T-helper 17 cell (primary cell): ENCODE measurements at places on chromosomes 12 and 14. TPM values are rescaled to one million over a fixed set of nuclear protein-coding genes. Genes with fewer than 3 reads are reported as not detected.

- no peaks in the 10 kb centered on the region for H3K27me3 ChIP-seq
- H3K27ac ChIP-seq = peak overlapping the region; percentile 81
- no peaks in the 10 kb centered on the region for H3K36me3 ChIP-seq
- no peak for DNase-seq
These were observed 21.5 kb upstream of the IFNG start for GRCh38 chr12:68180792-68181744.

DNA sequence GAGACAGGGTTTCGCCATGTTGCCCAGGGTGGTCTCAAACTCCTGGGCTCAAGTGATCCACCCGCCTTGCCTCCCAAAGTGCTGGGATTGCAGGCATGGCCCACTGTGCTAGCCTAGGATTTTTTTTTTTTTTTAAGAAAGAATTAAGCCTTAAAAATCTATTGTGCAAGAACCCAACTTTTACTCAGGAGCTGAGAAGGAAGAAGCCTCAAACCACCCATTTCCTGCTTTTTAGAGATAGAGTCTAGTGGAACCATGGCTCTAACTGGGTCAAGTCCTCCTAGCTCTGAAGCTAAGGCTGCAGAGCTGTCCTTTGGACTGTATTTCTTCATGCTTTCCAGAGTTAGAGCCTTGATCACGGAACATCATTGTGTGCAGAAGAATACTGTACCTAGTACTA is 1.3 kb upstream of the TSFM start:
- peaks cover 6% of the 10 kb centered on the region for H3K36me3 ChIP-seq
- no peaks in the 10 kb centered on the region for H3K27me3 ChIP-seq
- no peak for DNase-seq
- H3K4me3 ChIP-seq = peak overlapping the region; percentile 99
- peaks cover 53% of the 10 kb centered on the region for H3K4me1 ChIP-seq

GRCh38 chr14:58297412-58297761 is 968 bp upstream of the ARID4A start:
- H3K4me1 ChIP-seq = peaks cover 27% of the 10 kb centered on the region
- DNase-seq = no peak
- H3K4me3 ChIP-seq = no peak overlapping the region
- peaks cover 3% of the 10 kb centered on the region for H3K36me3 ChIP-seq
- H3K27ac ChIP-seq = no peak overlapping the region

GRCh38 chr12:50129290-50129689 is 17.3 kb downstream of the COX14 start:
- DNase-seq = no peak
- H3K27me3 ChIP-seq = no peaks in the 10 kb centered on the region
- H3K36me3 ChIP-seq = peaks cover 7% of the 10 kb centered on the region
- peak overlapping the region; percentile 24 for H3K27ac ChIP-seq

GRCh38 chr12:62215506-62215905 is 44.7 kb upstream of the USP15 start:
- H3K27me3 ChIP-seq = peaks cover 9% of the 10 kb centered on the region
- no peak overlapping the region for H3K4me3 ChIP-seq
- H3K27ac ChIP-seq = no peak overlapping the region
- no peaks in the 10 kb centered on the region for H3K36me3 ChIP-seq
- peaks cover under 1% of the 10 kb centered on the region for H3K4me1 ChIP-seq

DNA sequence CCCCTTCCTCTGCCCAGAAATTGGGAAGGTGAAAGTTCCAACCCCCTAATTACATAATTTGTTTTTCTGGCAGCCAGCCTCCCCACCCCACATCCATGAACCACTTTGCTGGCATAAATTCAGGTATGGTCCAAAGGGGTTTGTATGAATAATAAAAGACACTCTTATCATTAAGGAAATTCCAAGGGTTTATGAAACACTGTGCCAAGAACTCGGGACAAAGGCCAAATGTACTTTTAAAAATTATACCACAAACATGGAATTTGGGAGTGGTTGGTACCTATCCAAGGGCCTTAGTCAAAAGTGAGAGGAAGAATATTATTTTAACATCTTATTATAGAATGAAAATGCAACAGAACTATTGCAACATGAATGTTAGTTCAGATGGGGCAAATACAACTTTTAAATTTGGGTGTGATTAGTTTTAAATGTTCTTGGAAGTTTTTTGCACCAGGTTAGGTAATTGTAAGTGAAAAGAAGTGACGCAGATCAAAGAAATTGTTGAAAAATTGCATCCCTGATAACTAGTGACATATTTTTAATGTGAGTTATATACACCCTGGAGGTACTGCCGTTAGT is 217.8 kb downstream of the TMEM117 start:
- H3K4me1 ChIP-seq = no peaks in the 10 kb centered on the region
- no peak overlapping the region for H3K27ac ChIP-seq
- no peaks in the 10 kb centered on the region for H3K27me3 ChIP-seq
- no peak overlapping the region for H3K4me3 ChIP-seq
- H3K36me3 ChIP-seq = no peaks in the 10 kb centered on the region

DNA sequence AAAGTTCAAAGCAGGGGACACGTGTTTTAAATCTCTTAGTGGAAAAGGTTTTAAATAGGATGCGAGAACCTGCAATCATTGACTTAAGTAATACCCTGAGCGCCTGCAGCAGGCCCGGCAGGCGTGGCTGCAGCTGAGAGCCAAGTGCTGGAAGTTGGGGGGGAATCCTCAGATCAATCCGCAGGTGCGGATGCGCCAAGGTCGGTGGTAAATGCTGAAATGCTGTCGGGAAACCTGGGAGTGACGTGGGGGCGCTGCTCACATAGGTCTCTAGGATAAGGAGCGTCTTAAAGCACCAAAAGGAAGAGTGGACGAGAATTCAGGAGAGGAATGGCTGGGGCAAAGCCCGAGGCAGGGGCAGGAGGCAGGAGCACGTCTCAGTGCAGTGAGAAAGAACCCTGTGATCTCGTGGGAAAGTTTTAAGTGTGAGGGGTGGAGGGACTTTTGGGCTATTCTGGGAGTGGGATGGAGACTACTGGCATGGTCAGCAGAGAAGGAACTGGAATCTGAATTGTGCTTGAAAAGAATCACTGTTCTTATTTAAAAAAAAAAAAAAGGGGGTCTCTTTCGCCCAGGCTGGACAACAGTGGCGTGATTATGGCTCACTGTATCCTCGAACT is 883 bp upstream of the CDCA4 start:
- no peaks in the 10 kb centered on the region for H3K36me3 ChIP-seq
- no peak for DNase-seq
- peak overlapping the region; percentile 98 for H3K27ac ChIP-seq
- H3K4me3 ChIP-seq = peak overlapping the region; percentile 93

- H3K27ac ChIP-seq = no peak overlapping the region
- H3K27me3 ChIP-seq = no peaks in the 10 kb centered on the region
- no peaks in the 10 kb centered on the region for H3K4me1 ChIP-seq
- no peak for DNase-seq
- H3K36me3 ChIP-seq = no peaks in the 10 kb centered on the region
These were observed 649.0 kb upstream of the SEL1L start for GRCh38 chr14:82182646-82183045.

DNA sequence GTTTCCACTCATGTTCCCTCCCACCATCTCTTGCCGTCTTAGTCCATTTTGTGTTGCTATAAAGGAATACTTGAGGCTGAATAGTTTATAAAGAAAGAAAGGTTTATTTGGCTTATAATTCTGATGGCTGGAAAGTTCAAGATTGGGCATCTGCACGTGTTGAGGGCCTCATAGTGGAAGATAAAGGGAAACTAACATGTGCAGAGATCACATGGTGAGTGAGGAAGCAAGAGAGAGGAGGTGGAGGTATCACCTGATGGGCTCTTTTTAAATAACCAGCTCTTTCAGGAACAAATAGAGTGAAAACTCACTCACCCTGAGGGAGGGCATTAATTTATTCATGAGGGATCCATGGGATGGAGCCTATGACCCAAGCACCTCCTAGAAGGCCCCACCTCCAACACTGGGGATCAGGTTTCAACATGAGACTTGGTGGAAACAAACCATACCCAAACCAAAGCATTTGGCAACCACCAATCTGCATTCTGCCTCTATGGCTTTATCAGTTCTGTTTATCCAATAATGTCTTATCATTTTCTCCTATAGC is 29.5 kb downstream of the MYO1H start:
- H3K27ac ChIP-seq = no peak overlapping the region
- no peaks in the 10 kb centered on the region for H3K4me1 ChIP-seq
- DNase-seq = no peak
- H3K36me3 ChIP-seq = peaks cover 2% of the 10 kb centered on the region
- peaks cover 52% of the 10 kb centered on the region for H3K27me3 ChIP-seq
- no peak overlapping the region for H3K4me3 ChIP-seq

- no peak overlapping the region for H3K4me3 ChIP-seq
- no peak overlapping the region for H3K27ac ChIP-seq
- DNase-seq = no peak
- H3K36me3 ChIP-seq = peaks cover 2% of the 10 kb centered on the region
These were observed 6.6 kb upstream of the KLRD1 start for GRCh38 chr12:10301103-10301502.

GRCh38 chr12:11724888-11725311 is 75.4 kb downstream of the ETV6 start:
- no peak overlapping the region for H3K4me3 ChIP-seq
- H3K4me1 ChIP-seq = peaks cover 36% of the 10 kb centered on the region
- DNase-seq = no peak
- peaks cover 2% of the 10 kb centered on the region for H3K36me3 ChIP-seq
- H3K27ac ChIP-seq = peak overlapping the region; percentile 68

GRCh38 chr14:36217732-36218131 is 41.2 kb upstream of the PTCSC3 start:
- H3K27me3 ChIP-seq = peaks cover 40% of the 10 kb centered on the region
- H3K27ac ChIP-seq = no peak overlapping the region
- H3K4me1 ChIP-seq = no peaks in the 10 kb centered on the region
- H3K4me3 ChIP-seq = no peak overlapping the region

DNA sequence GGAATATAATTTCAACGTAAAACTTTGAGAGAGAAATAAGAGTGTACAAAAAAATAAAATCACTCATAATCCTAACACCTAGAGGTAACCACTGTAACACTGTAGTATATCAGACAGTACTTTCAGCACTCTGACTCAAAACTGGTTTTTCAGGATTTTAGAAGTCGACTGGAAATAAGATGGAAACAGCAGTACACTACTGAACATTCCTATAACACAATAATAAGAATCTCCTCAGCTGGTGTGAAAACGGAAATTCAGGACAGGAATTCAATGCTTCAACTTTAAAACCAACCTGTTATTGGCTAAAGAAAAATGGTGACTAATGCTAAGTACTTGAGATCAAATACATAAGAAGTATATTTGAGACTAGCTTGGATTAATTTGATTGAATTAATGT is 12.3 kb upstream of the PITPNM2 start:
- no peaks in the 10 kb centered on the region for H3K36me3 ChIP-seq
- no peak overlapping the region for H3K27ac ChIP-seq
- peaks cover 4% of the 10 kb centered on the region for H3K4me1 ChIP-seq
- H3K4me3 ChIP-seq = no peak overlapping the region
- no peak for DNase-seq
- no peaks in the 10 kb centered on the region for H3K27me3 ChIP-seq

DNA sequence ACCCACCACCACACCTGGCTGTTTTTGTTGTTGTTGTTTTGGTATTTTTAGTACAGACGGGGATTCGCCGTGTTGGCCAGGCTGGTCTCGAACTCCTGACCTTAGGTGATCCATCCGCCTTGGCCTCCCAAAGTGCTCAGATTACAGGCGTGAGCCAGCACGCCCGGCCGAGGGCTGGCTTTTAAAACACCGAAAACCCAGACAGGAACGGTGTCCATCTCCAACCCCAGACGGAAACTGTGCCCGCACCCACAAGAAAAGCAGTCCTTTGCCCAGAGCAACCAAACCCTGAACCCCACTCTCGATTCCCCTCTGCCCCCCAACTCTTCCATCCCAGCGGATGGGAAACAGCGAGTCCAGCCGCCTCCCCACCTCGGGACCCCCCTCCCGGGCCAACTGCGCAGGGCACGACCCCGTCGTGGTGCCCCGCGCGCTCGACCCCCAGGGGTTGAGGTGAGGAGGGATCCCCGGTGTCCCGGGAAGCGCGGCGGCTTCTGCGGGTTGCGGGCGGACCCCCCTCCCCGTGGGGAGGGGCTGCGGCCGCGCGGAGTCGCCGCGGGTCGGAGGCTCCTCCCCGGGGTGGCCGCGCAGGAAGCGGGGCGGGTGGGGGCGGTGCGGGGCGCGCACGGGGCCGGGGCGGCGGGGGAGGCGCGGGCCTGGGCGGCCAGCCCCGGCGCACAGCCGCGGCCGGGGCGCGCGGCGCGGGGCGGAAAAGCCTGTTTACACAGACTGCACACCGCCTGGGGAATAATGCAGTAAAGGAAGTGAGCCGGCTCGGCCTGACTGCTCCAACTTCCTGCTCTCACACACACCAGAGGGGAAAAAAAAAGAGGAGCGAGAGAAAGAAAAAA is at the start of gene ELK3:
TSS of gene ELK3 (plus strand) at position 651 of the 851 bp plus-strand sequence.
- peak; percentile 62 for DNase-seq
- no peaks in the 10 kb centered on the region for H3K27me3 ChIP-seq
- peak within 1 kb of the TSS; percentile 100 for H3K27ac ChIP-seq
- peaks cover 6% of the 10 kb centered on the region for H3K36me3 ChIP-seq
- H3K4me1 ChIP-seq = peaks cover 35% of the 10 kb centered on the region

DNA sequence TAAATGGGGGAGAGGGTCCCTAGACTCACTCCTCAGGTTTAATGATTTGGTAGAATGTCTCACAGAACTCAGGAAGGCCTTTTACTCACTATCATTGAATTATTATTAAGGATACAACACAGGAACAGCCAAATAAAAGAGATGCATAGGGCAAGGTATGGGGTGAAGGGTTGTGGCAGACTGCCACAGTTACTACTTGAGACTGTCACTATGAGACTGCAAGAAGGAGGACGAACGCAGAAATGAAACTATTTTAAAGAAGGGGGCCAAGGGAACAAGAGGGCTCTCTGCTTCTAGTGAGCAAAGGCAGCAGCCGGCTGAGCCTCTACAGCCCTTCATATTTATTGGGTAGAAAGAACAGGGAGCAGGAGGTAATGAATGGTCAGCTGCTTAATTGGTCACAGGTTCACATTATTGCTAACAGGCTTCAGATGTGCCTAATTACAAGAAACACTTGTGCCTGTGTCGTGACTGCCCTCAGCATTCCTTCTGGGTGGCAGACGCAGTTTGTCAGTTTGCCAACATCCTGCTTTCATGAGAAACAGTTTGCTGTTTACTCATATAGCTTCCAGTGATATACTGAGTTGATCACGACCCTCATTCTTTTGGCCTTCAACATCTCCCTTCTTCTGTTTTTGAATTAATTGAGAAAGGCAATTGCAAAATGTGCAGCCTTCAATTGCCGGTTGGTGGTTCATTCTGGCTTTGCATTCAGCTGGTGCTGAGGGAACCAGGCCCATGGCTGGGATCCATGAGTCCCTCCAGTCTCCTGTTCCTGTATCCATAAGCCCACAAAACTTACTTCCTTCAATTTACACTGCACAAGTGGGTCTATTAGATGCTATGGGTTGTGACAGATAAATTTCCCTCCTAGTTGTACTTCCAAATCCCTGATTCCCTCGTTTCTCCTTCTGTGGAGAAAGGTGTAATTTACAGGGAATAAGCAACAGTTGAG is 82.8 kb upstream of the PLEKHG7 start:
- H3K4me1 ChIP-seq = no peaks in the 10 kb centered on the region
- no peak overlapping the region for H3K4me3 ChIP-seq
- no peaks in the 10 kb centered on the region for H3K36me3 ChIP-seq
- H3K27ac ChIP-seq = no peak overlapping the region
- DNase-seq = no peak
- H3K27me3 ChIP-seq = no peaks in the 10 kb centered on the region

The RNU4-1 gene
- 2,286 TPM for total RNA-seq

The RNF212B gene
- total RNA-seq = not detected

The TEX52 gene
- total RNA-seq = not detected

The GLT8D2 gene
- total RNA-seq = not detected

The MANSC4 gene
- total RNA-seq = not detected

The TSHR gene
- total RNA-seq = 0.50 TPM

The SERPINA12 gene
- not detected for total RNA-seq
